A673 (cell line): ENCODE measurements at places on chromosomes 3 and 15.

- DNase-seq, result no peak
Observed at GRCh38 chr3:176789281-176789705, 408.0 kb downstream of the TBL1XR1 start.

GRCh38 chr3:190596349-190597285, 82.7 kb downstream of the IL1RAP start:
- peak; percentile 95 for DNase-seq

GRCh38 chr3:136114421-136114820, 81.7 kb downstream of the MSL2 start:
- no peak for DNase-seq

- no peak for DNase-seq
Observed at GRCh38 chr15:28786521-28786920, 61.9 kb downstream of the GOLGA6L7 start.

- DNase-seq, result no peak
Observed at GRCh38 chr3:139532976-139533375, 6.6 kb downstream of the RBP1 start.

DNA sequence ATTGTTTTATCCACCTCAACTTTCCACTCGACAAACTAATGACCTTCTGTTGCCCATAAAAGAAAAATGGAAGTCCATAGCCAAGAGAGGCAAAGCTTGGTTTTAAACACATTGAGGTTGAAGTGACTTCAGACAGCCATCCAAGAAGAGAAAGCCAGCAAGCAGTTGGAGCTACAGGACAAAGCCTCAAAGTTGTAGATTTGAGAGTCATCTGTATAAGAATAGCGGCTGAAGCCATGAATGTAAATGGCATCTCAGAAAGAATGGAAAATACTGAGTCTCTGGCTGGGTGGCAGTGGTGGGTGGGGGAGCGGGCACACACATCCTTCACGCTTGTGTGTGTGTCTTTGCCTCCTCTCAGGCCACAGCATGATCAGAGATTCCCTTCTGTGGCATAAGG, 124.1 kb upstream of the CHRM5 start:
- no peak for DNase-seq

DNA sequence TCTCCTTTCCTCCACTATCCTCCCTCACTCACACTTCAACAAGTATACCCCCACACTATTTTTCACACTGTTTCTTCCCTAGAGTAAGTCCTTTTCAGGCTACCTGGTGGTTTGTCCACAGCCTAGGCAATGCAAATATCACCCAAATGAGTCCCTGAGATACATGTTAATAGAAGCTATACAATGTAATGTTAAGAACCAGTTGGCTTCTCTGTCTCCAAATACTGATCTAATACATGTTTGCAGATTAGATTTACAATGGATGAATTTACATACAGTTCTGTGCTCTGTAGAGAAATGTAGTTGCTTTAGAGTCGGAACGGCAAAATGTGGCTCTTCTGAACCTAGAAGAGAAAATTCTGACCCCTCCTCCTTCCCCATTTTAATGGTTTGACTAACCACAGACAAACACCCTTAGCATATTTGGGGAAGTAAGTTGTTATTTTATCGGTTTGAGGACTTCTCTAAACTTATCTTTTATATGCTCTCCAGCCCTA, 63.6 kb upstream of the MBNL1 start:
- DNase-seq, result no peak

GRCh38 chr3:30548600-30548999, 57.8 kb upstream of the TGFBR2 start:
- peak; percentile 40 for DNase-seq

DNA sequence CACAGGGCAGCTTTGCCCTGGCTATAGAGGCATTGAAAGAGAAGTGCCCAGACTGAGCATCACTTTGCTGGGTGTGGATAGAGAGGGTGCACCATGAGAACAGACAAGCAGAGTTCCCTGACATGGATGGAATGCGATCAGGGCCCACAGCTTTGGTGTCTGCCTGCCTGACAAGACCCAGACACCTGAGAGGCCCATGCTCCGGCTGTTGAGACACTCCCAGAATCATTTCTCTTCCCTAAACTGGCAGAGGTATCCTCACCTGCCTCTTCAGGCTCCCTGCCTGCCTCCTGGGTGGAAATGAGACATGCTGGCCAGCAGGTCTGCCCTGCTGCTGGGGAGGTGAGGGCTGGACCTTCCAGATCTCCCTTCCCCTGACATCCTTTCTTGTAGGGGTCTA, 10.4 kb upstream of the CHST14 start:
- DNase-seq, result no peak
